WTC11 (cell line): ENCODE measurements at places on chromosomes 1 and 21. TPM values are rescaled to one million over a fixed set of nuclear protein-coding genes. Genes with fewer than 3 reads are reported as not detected.

DNA sequence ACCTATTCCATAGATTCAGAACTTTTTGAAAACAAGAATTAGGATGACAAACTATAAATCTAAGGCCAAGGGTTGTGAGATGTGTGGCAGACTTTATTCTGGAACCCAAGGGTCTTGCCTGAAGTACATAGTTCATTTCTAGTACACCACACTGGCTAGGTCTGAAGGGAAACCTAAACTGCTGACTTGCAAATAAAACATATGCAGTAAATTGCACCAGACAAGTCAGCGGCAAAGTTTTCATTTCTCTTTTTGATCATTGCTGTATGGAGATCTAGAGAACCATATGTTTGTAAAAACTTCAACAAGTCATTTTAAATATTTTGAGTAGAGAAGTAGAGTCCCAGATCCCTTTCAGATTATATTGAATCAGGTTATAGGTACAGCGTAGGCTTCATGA, 43.9 kb downstream of the TNFSF4 start:
- DNase-seq: no peak

GRCh38 chr1:159091607-159092031, 15.1 kb upstream of the AIM2 start:
- no peak for DNase-seq

GRCh38 chr1:48526008-48526710, 54.2 kb upstream of the SPATA6 start:
- no peak for DNase-seq

The KCTD3 gene
- 46.8 to 55.6 TPM (median 48.4 TPM) in 3 replicates for total RNA-seq

The CELA3A gene
- total RNA-seq: 7.2 to 9.6 TPM (median 8.0 TPM) in 3 replicates
